Hypothalamus (tissue), 51 donors: ENCODE measurements at places on chromosomes 11 and 22.

DNA sequence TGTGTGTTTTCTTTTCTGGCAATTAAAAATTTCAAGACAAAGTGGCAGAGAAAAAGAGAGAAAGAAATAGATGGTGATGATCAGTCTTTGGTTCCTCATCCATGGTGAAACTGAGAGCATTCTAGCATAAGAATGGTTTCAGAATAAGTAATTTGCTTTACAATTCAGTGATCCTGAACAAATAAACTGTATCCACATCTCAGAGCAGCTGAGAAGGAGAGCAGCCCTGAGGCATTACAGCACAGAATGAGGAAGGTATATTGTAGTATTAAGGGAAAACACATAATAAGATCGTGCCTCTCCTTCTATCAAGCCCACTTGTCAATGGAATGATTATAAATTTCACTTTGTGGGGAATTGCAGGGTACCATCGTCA, 17.4 kb downstream of the LUZP2 start:
- no peak for DNase-seq

DNA sequence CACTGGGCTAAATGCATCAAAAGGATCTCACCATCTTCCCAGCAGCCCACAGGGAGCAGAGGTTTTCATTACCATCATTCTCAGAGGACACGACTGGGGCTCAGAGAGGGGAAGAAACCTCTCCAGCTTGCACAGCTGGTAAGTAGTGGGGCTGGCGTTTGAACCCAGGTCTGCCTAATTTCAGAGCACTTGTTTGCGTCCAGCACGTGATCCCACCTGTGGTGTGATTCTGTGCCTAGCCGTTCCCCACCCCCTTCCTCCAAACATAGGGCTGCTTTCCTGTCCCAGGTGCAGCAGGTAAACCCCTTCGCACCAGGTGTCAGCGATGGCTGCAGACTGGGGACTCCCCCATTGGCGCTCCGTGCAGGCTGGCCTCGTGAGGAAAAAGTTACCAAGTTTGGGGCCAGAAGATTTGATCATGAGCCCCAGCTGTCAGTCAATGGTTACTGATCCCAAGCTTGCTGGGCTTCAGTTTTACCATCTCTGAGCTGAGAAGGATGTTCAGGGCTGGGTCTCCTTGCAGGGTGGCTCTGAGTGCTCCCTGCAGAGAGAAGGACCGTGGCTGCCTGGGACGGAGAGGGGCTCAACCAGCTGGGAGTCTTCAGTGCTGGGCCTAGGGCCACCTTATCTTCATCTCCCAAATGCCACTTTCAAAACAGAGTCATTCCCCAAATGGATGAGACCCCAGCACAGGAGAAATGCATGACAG, 445.6 kb downstream of the TBC1D22A start:
- no peak for DNase-seq

DNA sequence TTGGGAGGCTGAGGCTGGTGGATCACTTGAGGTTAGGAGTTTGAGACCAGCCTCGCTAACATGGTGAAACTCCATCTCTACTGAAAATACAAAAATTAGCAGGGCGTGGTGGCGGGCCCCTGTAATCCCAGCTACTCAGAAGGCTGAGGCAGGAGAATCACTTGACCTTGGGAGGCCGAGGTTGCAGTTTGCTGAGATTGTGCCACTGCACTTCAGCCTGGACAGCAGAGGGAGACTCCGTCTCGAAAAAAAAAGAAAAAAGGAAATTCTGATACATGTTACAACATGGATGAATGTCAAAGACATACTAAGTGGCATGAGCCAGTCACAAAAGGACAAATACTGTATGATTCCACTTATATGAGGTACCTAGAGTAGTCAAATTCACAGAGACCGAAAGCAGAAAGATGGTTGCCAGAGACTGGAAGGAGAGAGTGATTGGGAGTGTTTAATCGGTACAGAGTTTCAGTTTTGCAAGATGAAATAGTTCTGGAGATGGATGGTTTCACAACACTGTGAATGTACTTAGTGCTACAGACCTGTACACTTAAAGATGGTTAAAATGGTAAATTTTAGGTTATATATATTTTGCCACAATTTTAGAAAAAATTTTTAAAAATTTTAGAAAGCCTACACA, 92.3 kb downstream of the BLID start:
- no peak for DNase-seq

GRCh38 chr22:27101288-27101687, 443.9 kb downstream of the MIAT start:
- DNase-seq, result no peak

GRCh38 chr22:46030231-46030880, 53.4 kb upstream of the WNT7B start:
- DNase-seq, result no peak

DNA sequence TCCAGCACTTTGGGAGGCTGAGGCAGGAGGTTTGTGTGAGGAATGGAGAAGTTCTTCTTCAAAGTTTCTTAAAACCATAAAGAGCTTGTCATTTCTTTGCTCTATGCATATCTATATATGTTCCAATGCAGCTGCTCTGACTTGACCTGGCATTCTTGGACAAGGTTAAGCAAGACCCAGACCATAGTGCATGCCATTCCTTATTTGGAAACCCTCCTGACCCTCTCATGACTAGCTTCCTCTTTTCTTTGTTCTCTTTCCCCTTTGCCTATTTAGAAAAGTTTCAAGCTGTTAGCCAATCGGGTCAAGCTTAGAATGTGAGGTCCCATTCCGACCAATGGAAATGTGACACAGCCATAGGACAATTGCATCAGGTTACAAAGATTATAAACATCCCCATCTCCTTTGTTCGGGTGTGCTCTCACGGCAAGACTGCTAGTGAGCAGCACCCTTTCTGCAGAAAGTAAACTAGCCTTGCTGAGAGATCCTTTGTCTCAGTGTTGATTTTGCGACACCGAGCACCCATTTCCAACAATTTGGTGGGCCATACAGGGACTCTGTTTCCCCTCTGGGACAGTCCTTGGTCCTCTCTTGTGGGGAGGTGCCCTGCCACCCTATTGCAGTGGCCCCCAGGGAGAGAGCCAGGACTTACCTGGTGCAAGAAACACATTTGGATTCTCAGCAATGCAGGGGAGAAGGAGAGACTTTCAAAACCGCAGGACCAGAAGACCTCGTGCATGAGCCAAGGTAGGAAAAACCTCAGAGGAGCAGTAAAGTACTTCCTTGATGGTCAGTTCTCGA, 39.9 kb upstream of the ANO1 start:
- no peak for DNase-seq

- DNase-seq, result no peak
Observed at GRCh38 chr11:2482745-2483144, 37.9 kb downstream of the KCNQ1 start.

DNA sequence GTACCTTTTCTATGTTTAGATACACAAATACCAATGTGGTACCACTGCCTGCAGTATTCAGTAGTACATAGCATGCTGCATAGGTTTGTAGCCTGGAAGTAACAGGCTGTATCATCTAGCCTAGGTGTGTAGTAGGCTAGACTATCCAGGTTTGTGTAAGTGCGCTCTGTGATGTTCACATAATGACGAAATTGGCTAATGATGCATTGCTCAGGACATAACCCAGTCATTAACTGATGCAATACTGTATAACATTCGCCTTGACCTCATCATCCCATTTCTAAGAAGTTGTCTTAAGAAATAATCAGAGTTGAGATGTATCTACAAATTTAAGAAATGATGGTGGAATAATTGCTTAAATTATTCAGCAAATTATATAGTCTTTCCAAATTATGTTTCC, 116.0 kb upstream of the TIMP3 start:
- DNase-seq, result no peak

- no peak for DNase-seq
Observed at GRCh38 chr22:24588757-24589481, 4.0 kb downstream of the LRRC75B start.

GRCh38 chr11:124716591-124716990, 23.2 kb upstream of the NRGN start:
- no peak for DNase-seq

GRCh38 chr11:11988099-11988651, 20.3 kb downstream of the DKK3 start:
- DNase-seq, result no peak
